ENCODE measurements at places on chromosomes 6 and 20.

GRCh38 chr20:49115564-49115963 is 69.5 kb downstream of the CSE1L start:
- no peak for DNase-seq

GRCh38 chr20:62658593-62659178 is 16.4 kb downstream of the SLCO4A1 start:
- DNase-seq, result no peak

DNA sequence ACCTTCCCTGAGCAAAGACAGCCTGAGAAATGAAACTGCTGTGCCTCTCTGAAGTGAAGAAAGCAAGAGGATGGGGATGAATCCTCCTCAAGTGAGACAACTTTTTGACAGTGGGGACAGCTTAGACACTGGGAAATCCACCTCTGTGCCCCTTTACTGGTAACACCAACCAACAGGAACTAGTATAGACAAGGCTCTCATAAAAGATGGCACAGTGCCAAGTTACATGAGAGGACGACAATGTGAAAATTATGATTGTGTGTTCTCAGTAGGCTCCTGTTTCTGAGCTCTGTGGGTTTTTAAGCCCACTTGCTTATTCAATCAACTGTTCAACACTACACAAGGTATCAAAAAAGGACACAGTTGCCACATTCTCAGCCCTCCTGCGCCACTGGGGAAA is 41.6 kb upstream of the LYRM2 start:
- no peak for DNase-seq

DNA sequence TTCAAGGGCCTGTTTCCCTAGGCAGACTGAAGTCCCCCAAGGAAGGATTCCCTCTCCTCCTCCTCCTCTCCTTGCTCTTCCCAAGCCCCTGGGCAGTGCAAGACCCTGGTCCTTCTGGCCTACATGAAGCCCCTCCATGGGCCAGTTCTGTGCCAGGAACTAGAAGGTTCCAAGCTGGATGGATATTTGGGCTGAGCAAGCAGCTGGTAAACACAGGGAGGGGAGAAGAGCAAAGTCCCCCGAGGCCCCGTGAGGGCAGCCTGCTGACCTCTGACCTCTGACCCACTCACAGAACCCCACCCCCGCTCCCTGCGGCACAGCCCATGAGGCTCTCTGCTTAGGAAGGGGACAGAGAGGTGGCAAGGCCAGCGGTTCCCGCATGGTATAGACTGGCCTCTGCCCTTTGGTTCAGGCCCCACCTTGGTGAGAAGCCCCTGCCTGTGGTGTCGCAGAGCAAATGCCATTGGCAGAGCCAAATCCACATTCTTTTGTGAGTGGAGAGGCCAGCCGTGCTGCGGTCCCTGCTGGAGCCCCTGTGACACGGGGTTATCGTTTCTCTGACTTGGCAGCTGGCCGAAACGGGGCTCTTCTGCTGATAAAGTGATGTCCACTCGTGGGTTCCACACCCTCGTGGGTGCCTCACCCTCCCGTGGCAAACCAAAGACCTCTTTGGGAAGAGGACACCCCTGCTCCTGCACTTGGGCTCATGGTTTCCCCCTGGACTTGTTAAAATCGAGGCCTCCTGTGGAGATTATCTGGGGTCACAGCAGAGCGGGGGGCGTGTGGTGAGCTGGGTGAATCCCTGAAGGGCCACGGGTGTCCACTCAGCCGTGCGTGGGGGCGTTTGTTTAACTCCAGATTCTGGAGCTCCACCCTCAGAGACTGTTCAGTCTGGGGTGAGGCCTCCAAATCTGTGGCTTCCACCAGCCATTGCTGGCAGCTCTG is 2.1 kb upstream of the CHRNA4 start:
- no peak for DNase-seq

GRCh38 chr6:163777716-163778115 is 363.2 kb downstream of the QKI start:
- no peak for DNase-seq

GRCh38 chr20:48260129-48260756 is 475.0 kb upstream of the SULF2 start:
- no peak for DNase-seq

GRCh38 chr20:41223112-41223511 is 85.8 kb downstream of the PLCG1 start:
- DNase-seq, result no peak

DNA sequence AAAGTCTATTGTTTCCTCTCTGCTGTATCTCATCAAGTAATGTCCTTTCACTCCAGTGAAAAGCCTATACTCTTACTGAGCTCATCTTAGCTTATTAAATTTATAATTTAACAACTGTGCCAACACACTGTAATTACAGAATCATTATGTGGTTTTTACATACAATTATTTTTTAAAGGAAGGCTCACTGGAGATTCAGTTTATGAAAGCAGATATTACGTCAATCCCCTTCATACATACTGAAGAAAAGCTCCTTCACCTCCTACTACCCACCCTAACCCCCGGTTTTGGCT is 28.1 kb downstream of the ARHGAP18 start:
- DNase-seq, result no peak

DNA sequence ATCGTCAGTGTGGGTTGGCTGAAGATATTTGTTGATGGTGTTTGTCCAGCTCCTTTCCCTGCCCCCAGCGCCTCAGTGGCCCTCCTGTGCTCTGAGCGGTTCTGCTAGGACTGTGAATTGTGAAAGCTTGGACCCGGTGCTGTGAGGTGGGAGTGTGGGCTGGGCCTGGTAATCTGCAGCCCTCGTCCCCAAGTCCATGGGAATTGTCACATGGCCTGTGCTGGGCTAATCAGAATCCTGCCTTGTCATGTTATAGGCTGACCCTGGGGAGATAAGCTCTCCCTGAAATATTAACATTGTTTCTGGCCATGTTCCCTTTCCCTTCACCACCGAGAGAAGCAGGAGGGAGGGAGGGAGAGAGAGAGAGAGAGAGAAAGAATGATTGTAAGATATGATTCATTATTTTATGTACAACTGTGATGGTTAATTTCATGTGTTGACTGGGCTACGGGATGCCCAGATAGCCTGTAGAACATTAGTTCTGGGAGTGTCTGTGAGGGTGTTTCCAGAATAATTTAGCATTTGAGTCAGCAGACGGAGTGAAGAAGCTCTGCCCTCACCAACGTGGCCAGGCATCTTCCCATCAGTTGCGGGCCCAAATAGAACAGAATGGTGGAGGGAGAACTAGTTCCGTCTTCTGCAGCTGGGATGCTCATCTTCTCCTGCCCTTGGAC is 62.4 kb downstream of the TFAP2C start:
- DNase-seq, result no peak

Data from mesothelial cell of epicardium (in vitro differentiated cells).